ENCODE measurements at places on chromosomes 2 and 18.

- DNase-seq: peak; percentile 9
Measured at GRCh38 chr2:216064014-216064630, 17.5 kb downstream of the PECR start.

GRCh38 chr2:142724713-142725349 lies 152.6 kb upstream of the KYNU start:
- DNase-seq: no peak

DNA sequence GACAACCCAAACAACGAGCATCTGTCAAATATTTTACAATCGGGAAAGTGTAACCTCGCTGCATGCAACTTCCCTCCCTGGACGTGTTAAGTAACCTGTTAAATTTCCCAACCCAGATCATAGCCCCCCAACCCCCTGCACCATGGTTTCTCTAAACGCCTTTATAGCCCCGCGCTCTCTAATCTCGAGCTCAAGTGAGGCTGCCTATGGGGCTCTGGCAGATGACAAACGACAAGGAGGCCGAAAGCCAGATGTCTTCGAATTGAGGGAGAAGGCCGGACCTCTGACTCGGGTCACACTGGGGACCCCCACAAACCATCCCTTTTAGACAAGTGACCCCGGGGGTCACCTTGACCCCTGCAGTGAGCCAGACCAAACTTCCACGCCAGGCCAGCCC lies 526 bp downstream of the COX7A2L start:
- no peak for DNase-seq

GRCh38 chr18:1019191-1019590 lies 114.5 kb downstream of the ADCYAP1 start:
- DNase-seq: no peak
